Suppressor macrophage (primary cell): ENCODE measurements at places on chromosomes 6 and 20.

GRCh38 chr20:51023617-51024155 is 779 bp upstream of the KCNG1 start:
- no peak for DNase-seq

GRCh38 chr6:31901415-31901952 is 402 bp downstream of the ZBTB12 start:
- DNase-seq: peak; percentile 64

- peak; percentile 38 for DNase-seq
Observed at GRCh38 chr20:64083804-64084684, at the start of gene LKAAEAR1. Gene LKAAEAR1, minus strand, starts transcription at chr20:64084398. Its CDS starts 179 bp downstream, at chr20:64084219.

DNA sequence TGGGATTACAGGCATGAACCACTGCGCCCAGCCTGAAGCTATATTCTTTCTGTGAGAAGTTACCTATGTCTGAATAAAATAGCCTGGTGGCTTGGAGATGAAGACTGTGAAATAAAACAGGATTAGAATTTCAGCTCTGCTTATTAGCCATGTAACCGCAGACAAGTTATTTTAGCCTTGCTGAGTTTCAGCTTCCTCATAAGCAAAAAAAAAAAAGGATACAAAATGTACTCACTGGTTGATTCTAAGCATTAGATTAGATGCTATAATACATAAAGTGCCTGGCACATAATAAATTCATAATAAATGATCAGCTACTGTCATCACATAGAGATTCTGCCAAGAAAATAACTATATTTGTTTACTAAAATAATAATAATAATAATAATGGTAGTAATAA is 98.8 kb downstream of the EPB41L2 start:
- DNase-seq: no peak

- DNase-seq: no peak
Observed at GRCh38 chr20:10634211-10634610, 39.6 kb downstream of the JAG1 start.

GRCh38 chr20:38844963-38845362 is 39.5 kb downstream of the PPP1R16B start:
- DNase-seq: no peak

- no peak for DNase-seq
Observed at GRCh38 chr6:126788861-126789365, 329.6 kb upstream of the RSPO3 start.

- no peak for DNase-seq
Observed at GRCh38 chr6:133407320-133408100, 166.4 kb downstream of the EYA4 start.

DNA sequence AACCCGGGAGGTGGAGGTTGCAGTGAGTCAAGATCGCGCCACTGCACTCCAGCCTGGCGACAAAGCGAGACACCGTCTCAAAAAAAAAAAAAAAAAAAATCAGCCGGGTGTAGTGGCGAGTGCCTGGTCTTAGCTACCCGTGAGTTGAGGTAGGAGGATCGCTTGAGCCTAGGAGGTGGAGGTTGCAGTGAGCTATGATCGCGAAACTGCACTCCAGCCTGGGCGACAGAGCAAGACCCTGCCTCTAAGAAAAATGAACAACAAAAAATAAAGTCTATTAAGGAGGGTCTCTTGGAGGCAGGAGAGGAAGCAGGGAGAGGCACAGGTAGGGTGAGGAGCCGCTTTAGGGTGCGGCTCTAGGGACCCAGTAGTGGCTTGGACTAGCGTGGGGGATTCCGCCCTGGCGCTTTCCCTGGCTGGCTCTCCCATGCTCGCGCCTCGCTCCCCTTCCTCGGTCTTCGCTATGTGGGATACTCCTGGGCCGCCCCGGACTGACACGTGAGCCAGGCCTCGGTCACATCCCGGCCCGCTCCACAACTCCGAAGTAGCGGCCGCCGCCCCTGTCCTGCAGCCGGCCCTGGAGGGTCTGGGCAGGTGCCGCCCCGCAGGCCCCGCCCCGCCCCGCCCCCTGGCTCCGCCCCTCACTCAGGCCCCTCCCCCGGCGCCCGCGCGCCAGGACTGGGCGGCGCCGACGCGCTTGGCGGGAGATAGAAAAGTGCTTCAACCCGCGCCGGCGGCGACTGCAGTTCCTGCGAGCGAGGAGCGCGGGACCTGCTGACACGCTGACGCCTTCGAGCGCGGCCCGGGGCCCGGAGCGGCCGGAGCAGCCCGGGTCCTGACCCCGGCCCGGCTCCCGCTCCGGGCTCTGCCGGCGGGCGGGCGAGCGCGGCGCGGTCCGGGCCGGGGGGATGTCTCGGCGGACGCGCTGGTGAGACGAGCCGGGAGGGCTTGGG is at the start of gene MYBL2:
TSS of gene MYBL2 (plus strand) at position 739 of the 953 bp plus-strand sequence. CDS start at position 909, 170 bp downstream.
- DNase-seq: peak; percentile 88

GRCh38 chr6:134177753-134178160 is 125.3 kb upstream of the SLC2A12 start:
- peak; percentile 67 for DNase-seq

DNA sequence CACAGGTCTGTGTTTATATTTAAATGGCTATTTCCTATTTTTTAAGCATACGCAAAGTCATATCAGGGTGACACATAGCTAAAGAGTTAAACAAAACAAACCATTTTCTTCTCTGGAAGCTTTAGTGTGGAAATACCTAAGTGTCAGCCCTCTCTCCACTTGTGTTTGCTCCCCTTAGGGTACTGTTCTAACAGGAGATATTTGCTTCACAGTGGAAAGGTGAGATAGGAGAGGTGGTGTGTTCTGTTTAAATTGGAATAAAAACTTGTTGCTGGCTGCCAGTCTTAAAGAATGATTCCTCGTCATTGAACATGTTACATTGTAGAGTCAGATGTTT is 18.9 kb downstream of the PHACTR2 start:
- no peak for DNase-seq

- DNase-seq: no peak
Observed at GRCh38 chr20:9220874-9221547, 152.1 kb downstream of the PLCB4 start.

- DNase-seq: no peak
Observed at GRCh38 chr6:119683031-119683430, 333.5 kb upstream of the MAN1A1 start.

- no peak for DNase-seq
Observed at GRCh38 chr20:42846784-42847490, 342.8 kb downstream of the PTPRT start.

DNA sequence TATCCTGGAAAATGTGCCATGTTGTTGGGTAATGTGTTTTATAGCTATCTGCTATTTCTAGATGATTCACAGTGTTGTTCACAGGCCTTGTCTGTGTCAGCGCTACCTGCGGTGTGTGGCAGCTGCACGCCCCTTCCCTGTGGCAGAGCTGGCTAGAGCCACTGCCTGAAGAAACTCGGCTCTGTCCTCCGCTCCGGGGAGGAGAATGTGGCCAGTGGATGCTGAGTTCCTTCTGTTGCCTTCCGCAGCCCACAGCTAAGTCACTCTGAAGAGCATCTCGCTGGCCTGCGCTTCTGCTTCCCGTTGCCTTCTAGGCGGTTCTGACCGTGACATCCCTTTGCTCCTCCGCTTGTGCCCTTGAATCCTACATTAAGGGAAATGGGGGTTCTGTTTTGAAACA is 135.1 kb downstream of the PLG start:
- DNase-seq: no peak

DNA sequence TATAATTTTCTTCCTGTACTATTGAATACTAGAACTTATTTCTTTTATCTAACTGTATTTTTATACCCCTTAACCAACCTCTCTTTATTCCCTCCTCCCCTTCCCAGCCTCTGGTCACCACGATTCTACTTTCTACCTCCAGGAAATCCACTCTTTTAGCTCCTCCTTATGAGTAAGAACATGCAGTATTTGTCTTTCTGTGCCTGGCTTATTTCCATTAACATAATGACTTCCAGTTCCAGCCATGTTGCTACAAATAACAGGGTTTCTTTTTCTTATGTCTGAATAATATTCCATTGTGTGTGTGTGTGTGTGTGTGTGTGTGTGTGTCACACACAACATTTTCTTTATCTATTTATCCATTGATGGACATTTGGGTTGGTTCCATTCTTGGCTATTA is 152.3 kb upstream of the OLIG3 start:
- no peak for DNase-seq

DNA sequence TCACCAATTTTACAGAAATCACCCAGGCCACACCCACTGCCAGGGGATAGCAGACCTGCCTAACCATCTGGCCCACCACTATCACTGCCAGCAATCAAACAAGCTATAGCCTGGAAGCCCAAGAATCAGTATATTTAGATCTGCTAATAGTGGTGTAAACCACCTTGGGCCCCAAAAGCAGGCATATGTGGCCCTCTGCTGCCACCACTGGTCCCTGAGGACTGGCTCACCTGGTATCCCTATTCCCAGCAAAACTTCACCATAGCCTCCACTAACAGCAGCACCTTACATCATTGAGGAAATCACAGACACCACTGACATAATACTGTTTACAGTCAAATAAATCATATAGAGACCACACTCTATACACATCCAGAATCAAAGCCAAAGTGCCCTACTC is 880.4 kb upstream of the MAN1A1 start:
- DNase-seq: no peak

DNA sequence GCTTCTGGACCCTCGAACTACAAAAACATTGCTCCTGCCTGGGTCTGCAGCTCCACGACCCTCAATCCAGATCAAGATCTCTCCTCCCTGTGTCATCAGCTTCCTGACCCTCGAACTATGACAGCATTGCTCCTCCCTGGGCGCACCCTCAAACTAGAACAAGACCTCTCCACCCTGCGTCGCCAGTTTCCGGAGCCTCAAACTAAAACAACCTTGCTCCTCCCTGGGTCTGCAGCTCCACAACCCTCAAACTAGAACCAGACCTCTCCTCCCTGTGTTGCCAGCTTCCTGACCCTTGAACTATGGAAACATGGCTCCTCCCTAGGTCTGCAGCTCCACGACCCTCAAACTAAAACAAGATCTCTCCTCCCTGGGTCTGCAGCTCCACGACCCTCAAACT is 339.7 kb upstream of the SULF2 start:
- DNase-seq: no peak

DNA sequence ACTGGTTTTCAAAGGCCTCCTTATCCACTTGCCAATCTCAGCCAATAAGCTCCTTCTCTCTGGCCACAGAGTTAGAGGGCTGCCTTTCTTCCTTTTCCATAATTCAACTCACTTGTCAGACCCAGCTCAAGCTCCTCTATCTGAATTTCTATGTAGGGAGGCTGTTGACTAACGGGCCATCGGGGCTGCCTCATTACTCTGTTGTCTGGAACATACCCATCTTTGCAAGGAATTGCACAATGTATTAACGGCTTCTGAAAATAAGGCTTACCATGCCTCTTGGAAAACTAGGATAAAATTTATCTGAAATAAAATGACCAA is 28.5 kb upstream of the KIF6 start:
- DNase-seq: no peak

DNA sequence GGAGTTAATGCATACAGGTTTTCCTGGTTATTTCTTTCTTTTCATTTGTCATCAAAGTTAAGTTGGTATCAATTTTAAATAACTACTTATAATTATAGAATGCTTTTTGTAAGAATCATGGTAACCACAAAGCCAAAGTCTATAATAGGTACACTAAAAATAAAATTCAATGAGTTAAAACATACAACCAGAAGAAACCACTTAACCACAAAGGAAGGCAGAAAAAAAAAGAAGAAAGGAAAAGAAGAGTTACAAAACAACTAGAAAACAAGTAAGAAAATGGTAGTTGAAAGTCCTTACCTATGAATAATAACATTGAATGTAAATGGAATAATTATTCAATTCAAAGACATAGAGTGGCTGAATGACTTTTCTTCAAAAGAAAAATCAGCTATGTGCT is 45.6 kb downstream of the THBS2 start:
- no peak for DNase-seq

- DNase-seq: no peak
Observed at GRCh38 chr20:64116541-64117431, 9.4 kb upstream of the NPBWR2 start.

- DNase-seq: no peak
Observed at GRCh38 chr6:15360300-15360699, 114.4 kb downstream of the JARID2 start.

GRCh38 chr6:14037402-14038277 is 79.9 kb upstream of the CD83 start:
- DNase-seq: peak; percentile 6

- no peak for DNase-seq
Observed at GRCh38 chr20:57908704-57909630, 199.2 kb upstream of the PMEPA1 start.

GRCh38 chr6:79949233-79949632 is 1.9 kb upstream of the ELOVL4 start:
- DNase-seq: peak; percentile 80

- no peak for DNase-seq
Observed at GRCh38 chr6:126770176-126770575, 348.3 kb upstream of the RSPO3 start.

DNA sequence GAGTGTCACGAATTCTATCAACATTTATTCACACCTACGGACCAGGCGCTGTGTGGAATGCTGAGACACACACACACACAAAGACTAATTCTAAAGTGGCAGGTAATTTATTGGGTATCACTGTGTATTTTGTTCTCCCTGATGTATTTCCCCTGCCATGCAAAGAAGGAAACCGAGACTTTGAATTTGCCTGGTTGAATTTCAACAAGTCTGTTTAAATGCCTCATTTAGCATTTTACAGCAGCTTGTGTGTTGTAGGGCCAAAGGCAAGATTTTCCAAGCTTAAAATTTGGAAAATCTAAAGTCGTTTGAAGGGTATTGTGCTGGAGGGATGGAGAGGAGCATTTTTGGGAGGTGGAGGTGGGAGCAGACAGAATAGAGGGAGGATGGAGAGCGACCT is 274.4 kb upstream of the ZFP64 start:
- no peak for DNase-seq

GRCh38 chr20:20413810-20414281 is 45.9 kb downstream of the INSM1 start:
- no peak for DNase-seq

- DNase-seq: no peak
Observed at GRCh38 chr6:167892835-167893815, 66.4 kb downstream of the AFDN start.

DNA sequence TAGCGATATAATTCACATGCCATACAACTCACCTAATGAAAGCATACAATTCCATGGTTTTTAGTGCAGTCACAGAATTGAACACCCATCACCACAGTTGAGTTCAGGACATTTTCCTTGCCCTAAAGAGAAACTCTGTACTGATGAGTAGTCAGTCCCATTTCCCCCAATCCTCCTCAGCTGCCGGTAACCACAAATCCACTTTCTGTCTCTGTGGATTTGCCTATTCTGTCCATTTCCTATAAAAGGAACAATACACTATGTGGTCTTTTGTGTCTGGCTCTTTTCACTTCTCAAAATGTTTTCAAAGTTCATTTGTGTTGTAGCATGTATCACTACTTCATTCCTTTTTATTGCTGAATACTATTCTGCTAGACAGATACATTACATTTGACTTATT is 67.9 kb upstream of the TGM3 start:
- no peak for DNase-seq

DNA sequence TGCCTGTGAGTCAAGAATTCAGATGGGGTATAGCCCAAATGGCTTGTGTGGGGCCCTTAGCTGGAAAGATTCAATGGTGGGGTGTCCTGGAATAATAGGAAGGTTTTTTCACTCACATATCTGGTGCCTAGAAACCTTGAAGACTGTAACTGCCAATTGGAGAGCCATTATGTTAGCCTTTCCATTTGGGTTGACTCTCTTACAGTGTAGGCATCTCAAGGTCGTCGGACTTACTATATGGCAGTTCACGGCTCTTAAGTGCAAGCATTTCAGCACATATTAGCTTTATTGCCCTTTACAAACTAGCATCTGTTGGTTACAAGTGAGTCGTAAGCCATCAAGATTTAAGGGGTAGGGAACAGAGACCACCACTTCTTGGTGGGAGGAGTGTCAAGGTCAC is 74.1 kb downstream of the CD2AP start:
- DNase-seq: no peak

- DNase-seq: no peak
Observed at GRCh38 chr6:151091571-151091970, 148.2 kb upstream of the AKAP12 start.

GRCh38 chr6:137978252-137978896 is 111.3 kb downstream of the TNFAIP3 start:
- no peak for DNase-seq
